ENCODE measurements at places on chromosomes 5 and 9.

DNA sequence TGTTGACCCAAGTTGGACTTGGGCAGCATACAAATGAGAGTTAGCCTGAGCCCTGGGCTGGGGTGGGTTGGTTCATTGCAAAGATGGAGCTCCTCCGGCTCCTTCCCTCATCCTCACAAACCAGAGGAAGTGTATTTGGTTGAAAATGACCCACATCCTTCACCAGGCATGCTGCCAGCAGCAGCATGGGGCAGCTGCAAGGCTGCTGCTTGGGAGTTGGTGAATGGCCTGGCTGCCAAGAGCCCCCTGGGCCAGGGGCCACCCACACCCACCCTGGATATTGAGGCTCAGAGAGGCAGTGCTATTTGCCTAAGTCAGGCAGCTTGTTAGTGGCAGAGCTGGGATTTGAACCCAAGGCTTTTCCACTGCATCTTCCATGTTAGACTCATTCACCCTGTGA lies 29.5 kb downstream of the PPARGC1B start:
- no peak for DNase-seq

GRCh38 chr9:114261026-114261425 lies 61.9 kb upstream of the ORM1 start:
- no peak for DNase-seq

- no peak for DNase-seq
Measured at GRCh38 chr9:12915366-12915954, 140.6 kb downstream of the LURAP1L start.

DNA sequence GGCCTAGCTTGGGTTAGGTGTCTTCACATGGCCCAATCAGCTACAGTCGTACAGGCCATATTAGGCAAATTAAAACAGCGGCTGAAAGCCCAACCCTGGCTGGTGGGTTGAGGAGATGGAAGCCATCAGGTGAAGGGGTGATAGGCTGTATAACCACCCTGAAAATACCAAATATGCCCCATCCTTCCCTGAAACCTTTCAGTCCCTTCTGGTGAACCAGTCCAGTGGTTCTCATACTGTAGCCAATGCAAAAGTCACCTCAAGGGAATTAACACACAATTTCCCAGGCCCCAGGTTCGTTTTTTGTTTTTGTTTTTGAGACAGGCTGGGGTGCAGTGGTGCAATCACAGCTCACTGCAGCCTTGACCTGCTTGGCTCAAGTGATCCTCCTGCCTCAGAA lies 19.8 kb upstream of the KCNV2 start:
- no peak for DNase-seq

DNA sequence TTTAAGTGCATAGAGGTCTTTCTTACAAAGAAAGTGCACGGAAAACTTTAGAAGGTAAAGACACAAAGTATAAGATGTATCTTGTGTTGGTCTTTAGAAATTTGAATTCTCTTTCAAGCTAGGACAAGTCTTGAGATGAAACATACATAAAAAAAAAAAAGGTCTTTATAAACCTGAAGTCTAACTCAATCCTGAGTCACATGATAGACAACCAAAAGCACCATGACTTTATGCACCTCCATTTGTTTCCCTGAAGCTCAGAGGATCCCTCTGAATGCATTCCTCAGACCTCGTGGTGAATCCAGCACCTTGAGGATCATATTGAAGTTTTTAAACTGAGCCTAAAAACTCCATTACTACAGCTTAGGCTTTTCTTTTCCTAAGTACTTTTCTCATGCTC lies 91.8 kb downstream of the RAB3C start:
- DNase-seq: no peak

GRCh38 chr5:170636206-170636605 lies 132.4 kb downstream of the KCNIP1 start:
- no peak for DNase-seq

DNA sequence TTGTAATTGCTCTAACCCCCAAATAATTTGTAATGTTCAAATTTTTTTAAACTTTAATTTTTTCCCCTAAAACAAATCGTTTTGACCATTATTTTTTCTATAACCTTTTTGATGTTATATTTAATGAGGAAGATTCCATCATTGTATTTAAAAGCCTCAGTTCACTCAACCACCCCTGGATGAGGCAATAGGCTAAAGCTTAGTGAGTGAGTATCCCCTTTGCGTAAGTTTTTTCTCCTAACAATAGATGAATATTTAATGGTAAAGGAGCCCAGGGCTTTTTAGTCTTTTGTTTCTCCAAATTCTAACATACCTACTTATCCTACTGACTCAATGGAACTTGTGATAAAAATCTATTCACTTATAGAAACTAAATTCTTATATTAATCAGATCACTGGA lies 38.1 kb downstream of the ALDH1A1 start:
- no peak for DNase-seq

- no peak for DNase-seq
Measured at GRCh38 chr5:98909363-98909762, 19.4 kb downstream of the CHD1 start.

DNA sequence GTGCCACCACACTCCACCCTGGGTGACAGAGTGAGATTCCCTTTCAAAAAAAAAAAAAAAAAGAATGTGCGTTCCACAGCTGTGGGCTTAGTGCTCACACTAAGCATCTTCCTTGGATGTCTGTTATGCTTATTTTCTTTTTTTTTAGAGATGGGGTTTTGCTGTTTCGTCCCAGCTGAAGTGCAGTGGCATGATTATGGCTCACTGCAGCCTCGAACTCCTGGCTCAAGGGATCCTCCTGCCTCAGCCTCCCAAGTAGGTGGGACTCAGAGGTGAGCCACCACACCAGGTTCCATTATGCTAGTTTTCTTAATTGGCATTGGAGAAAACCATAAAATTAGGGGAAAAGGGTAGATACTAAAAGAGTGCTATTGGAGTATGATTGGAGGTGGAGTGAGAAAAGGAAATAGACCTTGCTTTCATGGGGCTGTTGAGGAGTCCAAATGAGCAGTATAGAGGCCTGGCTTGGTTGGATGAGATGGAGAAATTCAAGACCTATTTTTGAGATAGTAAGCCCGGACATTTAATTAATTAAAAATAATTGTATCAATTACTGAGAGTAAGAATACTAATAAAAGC lies 978 bp upstream of the BRD3OS start:
- DNase-seq: no peak

DNA sequence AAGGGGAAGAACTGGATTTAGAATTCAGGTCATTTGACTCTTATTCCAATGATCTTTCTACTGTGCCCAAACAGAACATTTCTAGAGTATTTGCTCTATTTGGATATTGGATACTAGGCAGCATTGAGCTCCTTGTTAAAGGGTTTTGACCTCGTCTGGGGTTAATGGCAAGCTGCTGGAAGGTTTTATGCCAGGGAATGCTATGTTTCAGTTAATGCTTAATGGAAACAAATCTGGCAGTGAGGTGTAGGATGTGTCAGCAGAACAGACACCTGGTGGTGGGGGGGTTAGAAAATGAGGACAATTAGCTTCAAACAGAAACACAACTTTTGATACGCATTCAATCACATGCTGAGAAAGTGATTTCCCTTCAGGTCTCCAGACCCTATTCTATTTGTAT lies 51.5 kb downstream of the AGXT2 start:
- no peak for DNase-seq
